Suppressor macrophage treated with lipopolysaccharide for 4 hours (primary cell): ENCODE measurements at places on chromosomes 1 and 21.

DNA sequence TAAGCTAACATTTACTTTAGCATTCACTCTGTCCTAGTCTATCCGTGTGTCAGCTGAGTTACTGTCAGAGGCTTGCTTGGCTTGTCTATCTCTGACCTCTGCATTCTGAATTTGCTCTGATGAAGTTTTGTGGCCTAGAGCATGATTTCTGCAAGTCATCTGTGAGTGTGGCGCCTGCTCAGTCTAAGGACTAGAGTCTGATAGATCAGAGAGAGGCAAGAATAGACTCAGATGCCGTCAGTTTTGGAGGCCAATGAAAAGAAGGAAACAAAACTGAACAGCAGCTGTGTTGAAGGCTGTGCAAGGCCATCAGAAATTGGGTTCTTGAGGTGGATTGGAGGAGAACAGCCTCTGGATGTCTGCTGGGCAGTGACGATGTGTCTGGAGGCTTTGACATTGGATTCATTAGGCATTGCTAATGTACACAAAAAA is 573.1 kb downstream of the USP25 start:
- no peak for DNase-seq

GRCh38 chr21:38377165-38378088 is 120.6 kb downstream of the KCNJ15 start:
- DNase-seq, result no peak

DNA sequence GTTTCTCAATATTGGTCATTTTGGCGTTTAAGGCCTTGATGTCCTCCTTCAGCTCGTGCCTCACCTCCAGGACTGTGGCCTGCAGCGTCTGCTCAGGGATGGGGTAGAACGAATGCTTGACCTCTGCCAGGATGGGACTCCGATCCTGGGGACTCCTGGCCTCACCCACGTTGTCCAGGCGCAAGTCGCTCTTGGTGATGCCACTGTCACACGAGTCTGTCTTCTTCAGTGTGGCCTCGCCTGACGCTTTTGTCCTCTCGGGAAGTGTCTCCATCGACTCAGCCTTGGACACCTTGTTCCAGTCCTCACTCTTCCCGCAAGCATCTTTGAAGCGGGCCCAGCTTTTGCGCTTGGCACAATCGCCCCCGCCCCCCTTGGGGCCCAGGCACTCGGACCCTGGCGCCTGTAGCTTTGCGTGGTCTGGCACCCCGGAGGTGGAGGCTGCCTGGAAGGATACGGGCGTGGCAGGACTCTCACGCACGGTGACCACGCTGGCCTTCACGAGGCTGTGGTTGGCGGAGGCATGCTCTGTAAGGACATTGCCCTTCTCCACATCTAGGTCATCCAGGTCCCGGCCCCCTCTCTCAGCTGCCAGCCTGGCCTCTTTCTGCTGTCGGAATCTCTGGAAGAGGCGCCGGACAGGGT is 354.8 kb downstream of the HHAT start:
- DNase-seq, result no peak

DNA sequence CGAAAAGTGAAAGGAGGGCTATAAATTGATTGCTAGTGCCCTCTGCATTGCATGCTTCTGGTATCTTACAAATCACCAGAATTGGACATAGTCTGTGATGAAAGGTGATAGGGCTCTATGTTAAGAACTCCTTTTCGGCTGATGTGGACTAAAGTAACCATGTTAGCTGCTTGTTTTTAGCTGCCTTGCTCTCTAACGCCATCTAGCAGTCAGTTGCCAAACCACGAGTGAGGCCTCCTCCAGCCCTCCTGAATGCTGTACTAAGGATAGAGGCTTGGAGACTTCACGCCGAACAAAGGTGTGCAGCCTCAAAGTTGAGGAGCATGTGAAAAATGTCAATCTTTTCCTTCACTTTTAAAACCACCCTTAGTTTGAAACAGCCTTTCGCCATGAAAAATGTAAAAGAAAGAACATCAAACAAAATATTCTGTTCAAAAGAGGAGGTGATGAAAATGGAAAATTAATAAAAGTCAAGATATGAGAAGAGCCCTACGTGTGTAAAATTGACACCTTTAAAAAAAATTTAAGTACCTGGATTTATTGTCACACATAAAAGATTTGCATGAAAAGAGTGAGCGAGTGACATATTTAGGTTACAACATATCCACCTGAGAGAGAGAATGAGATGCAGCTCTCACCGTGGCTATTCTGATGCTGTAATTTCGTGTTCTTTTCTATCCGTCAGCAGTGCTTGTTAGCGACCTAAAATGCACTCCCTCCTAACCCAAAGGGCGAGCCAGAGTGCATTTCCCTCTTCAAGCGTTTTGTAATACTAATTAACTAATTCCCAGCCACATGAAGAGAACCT is 8.1 kb downstream of the LRRC53 start:
- DNase-seq, result peak; percentile 19

DNA sequence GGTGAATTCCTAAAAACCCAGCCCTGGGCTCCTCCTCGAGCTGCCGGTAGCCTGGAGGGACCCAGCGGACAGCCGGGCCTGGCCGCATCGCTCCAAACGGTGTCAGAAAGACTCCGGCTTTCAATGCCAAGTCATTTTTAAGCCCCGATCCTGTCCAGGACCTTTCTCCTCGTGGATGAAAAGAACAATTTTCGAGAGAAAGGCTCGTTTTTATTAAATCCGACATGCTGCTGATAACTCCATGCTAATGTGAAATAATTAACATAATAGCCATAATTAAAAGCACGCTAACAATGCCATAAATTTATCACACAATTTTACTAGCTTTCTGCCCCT is 4.6 kb upstream of the FOXD3 start:
- no peak for DNase-seq

GRCh38 chr1:238647877-238648276 is 738.5 kb upstream of the CHRM3 start:
- peak; percentile 28 for DNase-seq

DNA sequence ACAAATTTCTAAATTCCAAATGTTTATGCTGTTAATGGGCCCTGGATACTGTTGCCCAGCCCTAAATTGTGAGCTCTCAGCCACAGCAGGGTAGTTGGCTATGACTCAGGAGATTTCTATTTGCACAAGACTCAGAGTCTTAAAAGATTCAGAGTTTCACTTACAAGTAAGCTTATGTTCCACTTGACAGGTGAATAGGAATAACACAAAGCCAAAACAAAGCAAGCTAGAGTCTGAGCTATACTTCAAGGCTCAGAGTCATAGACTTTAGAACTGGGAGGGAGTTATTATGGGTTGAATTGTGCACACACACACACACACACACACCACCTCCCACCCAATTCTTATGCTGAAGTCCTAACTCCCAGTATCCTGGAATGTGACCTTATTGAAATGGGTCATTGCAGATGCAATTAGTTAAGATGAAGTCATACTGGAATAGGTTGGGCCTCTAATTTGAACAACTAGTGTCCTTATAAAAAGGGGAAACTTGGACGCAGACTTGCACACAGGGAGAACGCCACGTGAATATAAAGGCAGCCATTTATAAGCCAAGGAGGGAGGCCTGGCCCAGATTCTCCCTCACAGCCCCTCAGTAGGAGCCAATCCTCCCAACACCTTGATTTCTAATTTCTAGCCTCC is 30.2 kb downstream of the PRDX6 start:
- no peak for DNase-seq

DNA sequence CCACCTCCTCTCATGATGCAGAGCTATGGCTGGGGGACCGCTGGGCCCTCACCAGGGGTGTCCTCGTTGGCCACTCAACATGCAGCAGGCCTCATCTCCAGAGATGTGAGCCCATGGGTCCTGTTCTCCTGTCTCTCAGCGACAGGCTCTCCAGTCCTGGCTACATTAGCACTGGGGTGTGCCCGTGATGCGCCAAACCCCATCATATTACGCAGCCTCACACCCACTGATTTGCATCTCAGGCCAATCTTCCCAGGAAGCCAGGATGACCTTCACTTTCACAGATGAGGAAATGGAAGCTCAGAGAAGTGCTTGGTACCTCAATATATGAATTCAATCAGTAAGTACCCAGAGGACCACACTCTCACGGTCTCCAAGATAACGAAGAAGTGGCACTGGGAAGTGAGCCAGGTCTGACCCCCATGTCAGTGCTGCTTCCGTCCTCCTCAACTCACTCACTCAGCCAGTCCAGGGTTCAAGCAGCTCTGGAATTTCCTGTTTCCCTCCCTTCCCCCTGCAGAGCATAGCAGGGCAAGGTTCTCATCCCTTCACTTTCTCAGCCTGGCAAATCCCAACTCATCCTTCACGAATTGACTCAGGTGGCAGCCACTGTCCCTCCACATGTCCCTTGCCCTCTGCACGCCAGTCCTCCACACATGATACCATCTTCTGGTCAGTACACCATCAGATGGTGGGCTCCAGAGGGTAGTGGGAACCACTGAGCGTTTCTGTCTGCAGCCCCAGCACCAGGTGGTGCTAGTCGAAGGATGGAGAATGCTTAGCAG is 28.9 kb upstream of the EVA1B start:
- DNase-seq, result no peak

GRCh38 chr1:105872817-105873216 is 1183.7 kb upstream of the PRMT6 start:
- DNase-seq, result no peak
